ENCODE measurements at places on chromosomes 2 and 18.

GRCh38 chr2:216872624-216873023 lies 12.8 kb upstream of the TNP1 start:
- no peak for DNase-seq

DNA sequence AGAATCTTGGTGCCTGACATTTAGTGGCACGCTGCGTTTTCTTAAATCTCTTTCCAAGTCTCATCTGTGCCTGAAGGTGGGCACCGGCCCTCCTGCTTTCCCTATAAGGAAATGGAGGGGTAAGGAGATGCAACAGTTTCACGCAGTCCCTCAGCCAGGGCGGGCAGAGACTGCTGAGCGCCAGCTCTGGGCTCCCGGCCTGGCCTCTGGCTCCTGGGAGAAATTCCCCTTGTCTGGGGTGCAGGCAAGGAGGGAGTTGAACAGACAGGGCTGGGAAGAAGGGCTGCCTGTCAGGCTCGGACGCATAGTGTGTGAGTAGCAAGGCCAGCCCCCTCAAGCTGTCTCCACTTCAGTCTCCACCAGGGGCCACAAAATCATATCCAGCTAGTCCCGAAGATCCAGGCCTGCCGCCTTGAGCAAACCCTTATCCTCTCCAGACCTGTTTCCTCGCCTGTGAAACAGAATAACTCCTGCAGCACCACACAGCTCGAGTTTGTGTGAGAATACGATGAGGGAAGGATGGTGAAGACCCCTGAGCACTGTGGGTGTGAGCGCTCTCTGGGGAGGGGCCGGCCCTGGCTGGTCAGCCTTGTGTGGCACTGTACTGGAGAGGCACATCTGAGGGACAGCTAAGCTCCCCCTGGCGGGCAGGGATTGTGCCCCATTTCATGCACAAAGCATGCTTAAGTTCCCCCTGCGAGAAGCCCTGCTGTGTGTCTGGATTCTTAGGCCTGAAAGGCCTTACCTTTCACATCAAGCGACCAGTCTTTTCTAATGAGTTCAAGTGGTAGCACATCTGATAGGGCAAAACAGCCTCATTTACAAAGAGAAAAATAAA lies 33.8 kb downstream of the SDC1 start:
- no peak for DNase-seq

GRCh38 chr2:191453761-191454160 lies 208.6 kb downstream of the MYO1B start:
- no peak for DNase-seq

DNA sequence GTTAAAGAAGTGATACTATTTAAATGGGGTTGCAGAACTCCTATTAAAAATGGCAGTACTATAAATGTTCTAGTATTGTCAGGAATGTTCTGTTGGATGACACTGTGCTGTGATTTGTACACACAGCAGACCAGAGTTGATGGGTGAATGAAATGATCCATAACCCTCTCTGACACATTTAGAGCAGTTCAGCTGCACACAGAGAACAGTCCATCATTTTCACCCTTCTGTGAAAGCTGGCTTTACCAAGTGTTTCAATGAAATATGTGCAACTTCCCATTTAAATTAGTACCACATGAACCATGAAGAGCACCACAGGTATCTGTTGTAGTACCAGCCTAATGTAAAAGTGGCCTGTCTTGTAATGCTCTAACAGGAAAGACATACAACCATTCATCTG lies 981.4 kb downstream of the TMEM182 start:
- no peak for DNase-seq

DNA sequence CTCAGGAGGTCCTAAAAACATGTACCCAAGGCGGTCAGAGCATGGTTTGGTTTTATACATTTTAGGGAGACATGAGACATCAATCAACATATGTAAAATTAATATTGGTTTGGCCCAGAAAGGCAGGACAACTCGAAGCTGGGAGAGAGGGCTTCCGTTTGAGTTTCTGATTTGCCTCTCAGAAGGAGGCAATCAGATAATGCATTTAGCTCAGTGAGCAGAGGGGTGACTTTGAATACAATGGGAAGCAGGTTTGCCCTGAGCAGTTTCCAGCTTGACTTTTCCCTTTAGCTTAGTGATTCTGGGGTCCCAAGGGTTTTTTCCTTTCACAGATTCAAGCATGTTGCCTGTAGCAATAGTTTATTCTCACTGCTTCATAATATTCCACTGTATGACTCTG lies 12.6 kb downstream of the SPOPL start:
- DNase-seq: no peak

DNA sequence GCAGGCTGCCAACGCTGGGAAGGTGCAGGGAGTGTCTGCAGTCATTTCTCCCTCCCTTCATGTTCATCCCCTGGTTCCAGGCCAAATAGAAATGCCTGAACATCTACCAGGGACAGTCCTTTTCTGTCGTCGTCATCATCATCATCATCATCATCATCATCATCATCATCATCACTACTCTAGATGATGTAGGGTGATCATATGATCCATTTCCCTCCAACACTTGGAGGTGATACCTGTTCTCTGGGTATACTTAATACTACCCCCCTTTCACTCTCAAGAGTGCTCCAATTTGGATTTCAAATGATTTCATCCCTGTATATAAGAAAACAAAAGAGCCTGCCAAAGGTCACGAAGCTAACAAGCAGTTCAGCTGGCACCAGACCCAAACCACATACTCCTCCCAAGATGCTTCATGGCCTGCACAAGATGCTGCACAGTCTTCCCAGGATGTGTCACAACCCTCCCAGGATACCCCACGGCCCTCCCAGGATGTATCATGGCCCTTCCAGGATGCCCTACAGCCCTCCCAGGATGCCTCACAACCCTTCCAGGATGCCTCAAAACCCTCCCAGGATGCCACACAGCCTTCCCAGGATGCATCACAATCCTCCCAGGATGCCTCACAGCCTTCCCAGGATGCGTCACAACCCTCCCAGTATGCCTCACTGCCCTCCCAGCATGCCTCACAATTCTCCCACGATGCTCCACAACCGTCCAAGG lies 257.9 kb downstream of the DYSF start:
- DNase-seq: no peak

DNA sequence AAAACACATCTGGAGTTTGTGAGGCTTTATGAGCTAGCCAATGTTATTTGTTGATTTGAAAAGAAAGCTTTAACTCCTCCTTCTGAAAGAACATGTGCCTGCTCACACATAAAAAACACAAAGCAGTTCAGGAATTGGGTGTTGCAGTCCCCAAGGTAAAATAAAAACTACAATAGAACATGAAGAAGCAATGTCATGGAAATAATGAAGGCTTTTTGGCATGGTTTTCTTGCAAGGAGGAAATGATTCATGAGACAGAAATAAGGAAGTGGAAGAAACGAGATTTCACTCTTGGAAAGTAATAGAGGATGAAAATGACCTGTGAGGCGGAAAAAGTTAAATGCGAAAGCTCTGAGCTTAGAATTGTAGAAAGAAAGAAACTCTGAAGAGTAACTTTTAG lies 81.1 kb downstream of the TRIB2 start:
- no peak for DNase-seq

DNA sequence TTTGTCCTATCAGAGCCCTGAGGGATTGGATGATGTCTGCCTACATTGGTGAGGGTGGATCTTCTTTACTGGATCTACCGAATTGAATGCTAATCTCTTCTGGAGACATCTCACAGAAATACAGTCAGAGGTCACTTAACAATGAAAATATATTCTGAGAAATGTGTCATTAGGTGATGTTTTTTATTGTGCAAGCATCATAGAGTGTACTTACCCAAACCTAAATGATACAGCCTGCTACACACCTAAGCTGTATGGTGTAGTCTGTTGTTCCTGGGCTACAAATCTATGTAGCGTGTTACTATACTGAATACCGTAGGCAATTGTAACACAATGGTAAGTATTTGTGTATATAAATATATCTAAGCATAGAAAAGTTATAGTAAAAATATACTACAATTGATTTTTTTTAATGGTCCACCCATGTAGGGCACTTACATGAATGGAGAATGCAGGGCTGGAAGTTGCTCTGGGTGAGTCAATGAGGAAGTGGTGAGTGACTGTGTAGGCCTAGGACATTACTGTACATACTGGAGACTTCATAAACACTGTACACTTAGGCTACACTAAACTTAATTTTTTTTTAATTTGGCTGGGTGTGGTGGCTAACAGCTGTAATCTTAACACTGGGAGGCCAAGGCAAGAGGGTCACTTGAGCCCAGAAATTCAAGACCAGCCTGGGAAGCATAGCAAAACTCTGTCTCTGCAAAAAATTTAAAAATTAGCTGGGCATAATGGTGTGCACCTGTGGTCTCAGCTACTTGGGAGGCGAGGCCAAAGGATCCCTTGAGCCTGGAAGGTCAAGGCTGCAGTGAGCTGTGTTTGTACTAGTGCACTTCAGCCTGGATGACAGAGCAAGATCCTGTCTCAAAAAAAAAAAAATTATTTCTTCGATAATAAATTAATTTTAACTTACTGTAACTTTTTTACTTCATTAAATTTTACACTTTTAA lies 226.3 kb upstream of the UBE2E3 start:
- DNase-seq: no peak

GRCh38 chr2:70388813-70389212 lies 86.9 kb upstream of the FAM136A start:
- DNase-seq: no peak

DNA sequence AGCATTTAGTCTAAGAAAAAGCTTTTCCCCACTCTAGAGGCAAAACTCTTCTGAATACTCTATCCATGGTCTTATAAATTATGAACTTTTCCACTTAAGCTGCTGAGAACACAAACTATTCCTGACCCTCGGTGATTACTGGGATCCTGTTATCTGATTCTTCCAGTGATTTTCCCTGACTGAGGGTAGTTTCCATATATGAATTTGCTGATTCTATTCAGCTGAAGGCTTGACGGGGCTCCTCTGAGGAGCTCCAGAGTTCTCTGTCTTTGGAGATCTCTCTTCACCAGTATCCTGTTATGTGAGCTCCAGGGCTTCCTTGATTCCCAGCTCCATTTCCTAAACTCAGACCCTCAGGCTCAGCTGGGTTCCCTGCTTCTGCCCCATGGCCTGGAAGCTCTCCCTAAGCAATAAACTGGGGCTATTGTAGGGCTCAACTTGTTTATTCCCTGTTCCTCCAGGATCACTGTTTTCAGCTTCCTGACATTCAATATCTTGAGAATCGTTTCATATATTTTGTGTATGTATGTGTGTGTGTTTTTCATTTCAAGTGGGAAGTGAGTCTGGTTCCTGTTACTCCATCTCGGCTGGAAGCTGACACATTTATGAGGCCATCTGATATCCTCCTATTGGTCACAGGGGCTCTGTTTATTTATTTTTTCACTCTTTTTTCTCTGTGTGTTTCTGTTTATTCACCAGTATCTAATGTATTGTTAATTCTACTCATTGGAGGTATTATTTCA lies 78.2 kb downstream of the ARHGAP28 start:
- DNase-seq: no peak

GRCh38 chr2:238938401-238939055 lies 90.6 kb downstream of the TWIST2 start:
- DNase-seq: no peak

DNA sequence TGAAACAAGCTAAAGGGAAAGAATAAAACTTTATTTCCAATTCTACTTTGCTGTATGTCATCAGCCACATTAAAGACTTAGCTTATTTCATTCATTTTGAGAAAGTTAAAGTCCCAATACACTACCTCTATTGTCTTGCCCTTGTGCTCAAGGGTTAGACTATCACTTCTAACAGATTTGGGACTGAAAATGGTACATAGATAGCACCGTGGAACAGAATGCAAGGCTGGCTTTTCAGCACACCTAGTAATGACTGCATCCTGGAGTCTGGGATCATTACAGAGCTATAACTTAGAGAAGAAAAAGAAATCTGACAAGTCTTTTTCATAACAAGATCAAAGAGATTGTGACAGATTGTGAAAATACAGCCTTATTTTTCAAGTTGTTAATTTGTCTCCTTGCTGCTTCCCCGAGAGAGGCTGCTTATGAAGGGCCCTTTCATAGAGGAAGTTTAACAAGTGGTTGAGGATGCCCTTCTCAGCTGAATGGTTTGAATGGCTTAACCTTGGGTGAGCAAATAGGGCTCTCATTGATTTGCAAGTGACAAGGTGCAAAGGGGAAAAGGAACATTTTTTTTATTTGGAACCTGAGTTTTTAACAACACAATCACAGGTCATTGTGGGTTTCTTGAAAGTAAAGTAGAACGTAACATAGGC lies 371.8 kb downstream of the EPHA4 start:
- no peak for DNase-seq

DNA sequence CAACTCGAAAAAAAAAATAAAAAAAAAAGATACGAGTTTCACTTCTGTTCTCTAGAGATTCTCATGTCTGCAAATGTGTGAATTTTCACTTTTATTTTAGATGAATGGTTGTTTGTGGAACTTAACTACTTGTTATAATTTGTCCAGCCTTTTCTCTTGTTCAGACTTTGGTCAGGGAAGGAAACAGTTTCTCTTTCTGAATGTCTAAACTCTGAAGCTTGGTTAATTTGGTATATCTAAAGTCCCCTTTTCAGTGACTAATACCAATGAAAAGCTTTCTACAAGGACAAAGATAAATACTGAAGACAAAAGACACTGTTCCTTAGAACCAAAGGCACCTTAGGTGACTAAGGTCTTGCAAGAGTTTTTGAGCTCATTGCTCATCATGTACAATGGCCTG lies 144.4 kb upstream of the PIEZO2 start:
- DNase-seq: no peak

- DNase-seq: no peak
Observed at GRCh38 chr2:169072163-169072925, 3.0 kb downstream of the DHRS9 start.

DNA sequence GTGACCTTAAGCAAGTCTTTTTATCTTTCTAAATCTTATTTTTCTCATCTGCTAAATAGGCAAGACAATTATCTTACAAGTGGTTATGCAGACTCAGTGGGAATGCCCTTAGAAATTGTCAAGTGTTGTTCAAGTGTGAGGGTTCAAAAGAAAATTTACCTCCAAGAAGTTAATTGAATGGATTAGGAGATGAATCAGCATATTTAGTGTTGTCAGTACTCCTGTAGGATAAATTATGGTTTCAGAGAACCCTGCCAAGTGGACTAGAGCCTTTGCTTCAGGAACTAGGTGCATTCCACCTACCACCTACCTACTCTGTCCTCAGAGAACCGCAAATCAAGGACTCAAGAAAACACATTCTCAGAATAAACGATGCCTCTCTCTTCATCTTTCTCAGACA lies 69.8 kb upstream of the KCTD1 start:
- no peak for DNase-seq

DNA sequence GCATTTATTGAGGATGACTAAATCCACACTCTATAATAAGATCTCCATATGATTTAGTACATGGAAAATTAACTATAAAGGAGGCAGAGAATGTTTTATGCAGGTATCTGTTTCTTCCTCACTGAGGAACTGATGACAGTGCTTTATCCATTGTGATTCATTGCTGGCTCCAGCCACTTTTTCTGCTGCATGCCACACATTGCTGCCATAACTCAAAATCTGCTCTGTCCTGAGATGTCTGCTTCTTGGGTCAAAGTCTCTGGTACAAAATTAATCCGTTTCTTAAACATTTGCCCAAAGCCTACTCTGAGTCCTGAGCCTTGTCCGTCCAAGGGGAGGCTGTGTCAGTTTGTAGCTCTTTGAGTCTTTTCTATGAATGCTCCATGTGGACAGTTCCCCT lies 15.5 kb upstream of the ARHGAP28 start:
- no peak for DNase-seq
